RKO (cell line): ENCODE measurements at places on chromosomes 16 and 17.

DNA sequence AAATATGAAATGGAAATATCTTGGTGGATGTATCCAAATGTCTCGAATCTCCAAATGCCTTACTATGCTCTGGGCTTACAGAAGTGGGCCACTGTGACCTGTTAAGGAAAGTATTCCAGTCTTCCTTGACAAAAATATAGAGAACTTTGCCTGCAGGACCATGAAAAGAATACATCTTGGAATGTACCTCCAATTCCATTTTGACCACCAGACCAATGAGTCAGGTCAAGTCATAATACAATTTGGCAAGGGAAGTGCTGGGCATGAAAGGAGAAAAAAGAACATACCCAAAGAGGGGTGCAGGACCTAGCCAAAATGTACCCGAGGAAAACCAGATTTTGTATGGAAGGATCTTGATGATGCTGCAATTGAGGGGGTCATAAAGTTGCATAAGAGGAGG is 1153.7 kb upstream of the GOT2 start:
- DNase-seq: no peak

GRCh38 chr17:79027274-79027924 is 3.4 kb downstream of the C1QTNF1 start:
- no peak for DNase-seq

- DNase-seq: peak; percentile 46
These were observed 2.4 kb downstream of the FBRS start for GRCh38 chr16:30660424-30661261.

- DNase-seq: no peak
These were observed 19.9 kb downstream of the ADAM11 start for GRCh38 chr17:44778656-44779210.
